ENCODE measurements at places on chromosomes 16 and 17. TPM values are rescaled to one million over a fixed set of nuclear protein-coding genes. Genes with fewer than 3 reads are reported as not detected.

SDR42E1 gene
- total RNA-seq = 0.35 TPM

SMCR8 gene
- total RNA-seq = 18.4 TPM

NXPH3 gene
- total RNA-seq = 0.82 TPM

TVP23C gene
- total RNA-seq = 61.1 TPM

DOC2A gene
- total RNA-seq = 5.7 TPM

TEX19 gene
- total RNA-seq = not detected

OR3A3 gene
- total RNA-seq = not detected

GNPTG gene
- total RNA-seq = 47.8 TPM

MMP25 gene
- 0.09 TPM for total RNA-seq
